PC-3 (cell line): ENCODE measurements at places on chromosomes 16 and 17. TPM values are rescaled to one million over a fixed set of nuclear protein-coding genes. Genes with fewer than 3 reads are reported as not detected.

DNA sequence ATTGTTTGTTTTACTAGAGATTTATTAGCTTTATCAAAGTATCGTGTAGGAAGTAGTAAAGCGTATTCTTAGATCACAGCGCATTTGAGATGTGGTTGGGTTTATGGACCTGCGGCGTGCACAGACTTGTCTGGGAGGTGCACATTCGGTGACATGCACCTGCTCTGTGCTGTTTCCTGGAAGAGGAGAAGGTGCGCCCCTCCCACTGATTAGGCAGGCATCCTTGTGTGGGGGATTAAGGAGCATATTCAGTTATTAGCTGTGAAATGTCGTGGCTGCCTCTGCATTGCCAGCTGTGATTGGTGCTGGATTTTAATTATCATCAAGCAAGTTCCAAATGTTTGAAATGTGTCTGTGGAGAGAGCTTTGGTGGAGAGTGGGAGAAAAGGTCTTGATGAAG is 903.8 kb upstream of the RBFOX1 start:
- H3K27me3 ChIP-seq: no peaks in the 10 kb centered on the region
- H3K27ac ChIP-seq: no peak overlapping the region
- no peaks in the 10 kb centered on the region for H3K36me3 ChIP-seq
- no peaks in the 10 kb centered on the region for H3K4me1 ChIP-seq
- H3K4me3 ChIP-seq: no peak overlapping the region
- DNase-seq: no peak

DNA sequence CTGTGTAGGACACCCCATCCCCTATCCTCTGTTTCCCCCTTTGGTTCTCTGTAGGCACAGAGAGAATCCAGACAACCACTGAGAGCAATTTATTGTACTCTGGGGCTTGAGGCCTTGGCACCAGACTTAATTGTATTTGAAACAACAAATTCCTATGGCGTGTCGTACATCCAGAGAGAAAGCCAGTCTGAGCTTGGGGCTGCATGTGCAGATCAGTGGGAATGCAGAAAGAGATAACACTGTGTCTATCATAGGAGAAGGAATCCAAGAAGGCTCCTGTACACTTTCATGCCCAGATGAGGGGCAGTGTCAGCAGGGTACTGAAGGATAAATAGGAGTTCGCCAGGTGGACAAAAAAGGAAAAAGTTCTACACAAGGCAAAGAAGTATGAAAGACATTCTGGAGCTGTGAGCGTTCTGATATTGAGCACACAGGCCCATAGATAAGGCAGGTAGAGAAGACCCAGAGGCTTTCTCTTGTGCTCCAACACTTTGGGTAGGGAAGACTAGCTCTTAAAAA is 22.0 kb upstream of the IL4R start:
- DNase-seq: no peak
- H3K4me1 ChIP-seq: peaks cover 4% of the 10 kb centered on the region
- H3K36me3 ChIP-seq: no peaks in the 10 kb centered on the region
- no peak overlapping the region for H3K27ac ChIP-seq
- no peak overlapping the region for H3K4me3 ChIP-seq

Gene ITGB4
- total RNA-seq: 273 and 362 TPM in 2 replicates

- H3K36me3 ChIP-seq: no peaks in the 10 kb centered on the region
- no peak for DNase-seq
- no peaks in the 10 kb centered on the region for H3K27me3 ChIP-seq
Measured at GRCh38 chr17:40377832-40378231, 13.3 kb upstream of the GJD3 start.

DNA sequence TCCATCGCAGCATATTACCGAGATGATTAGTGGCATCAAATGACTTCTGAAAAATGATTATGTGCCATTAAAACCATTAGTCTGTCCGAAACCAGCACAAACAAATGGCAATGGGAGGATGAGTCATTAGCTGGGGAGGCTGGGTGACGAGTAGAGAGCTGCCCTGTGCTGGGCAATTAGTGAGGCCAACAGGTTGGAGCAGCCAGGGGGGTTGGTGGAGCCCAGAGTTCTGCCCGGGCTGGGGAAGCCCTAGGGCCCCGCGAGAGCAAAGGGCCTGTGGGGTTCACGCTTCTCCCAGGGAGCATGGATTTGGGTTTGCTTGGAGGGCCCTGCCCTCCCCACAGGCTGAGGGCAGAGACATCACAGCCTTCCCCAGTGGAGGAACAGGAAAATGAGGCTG is 152.1 kb upstream of the RPL38 start:
- peaks cover 90% of the 10 kb centered on the region for H3K27me3 ChIP-seq
- H3K27ac ChIP-seq: no peak overlapping the region
- H3K4me1 ChIP-seq: no peaks in the 10 kb centered on the region
- no peak overlapping the region for H3K4me3 ChIP-seq
- DNase-seq: no peak

Gene PTX4
- 0.22 and 0.40 TPM in 2 replicates for total RNA-seq
